Hindlimb muscle (tissue), 1 donor: ENCODE measurements at places on chromosomes 1 and 21. TPM values are rescaled to one million over a fixed set of nuclear protein-coding genes. Genes with fewer than 3 reads are reported as not detected.

EDN2 gene
- 0.80 TPM for polyA plus RNA-seq

KCNE2 gene
- polyA plus RNA-seq: 0.75 TPM

C1orf74 gene
- 2.8 TPM for polyA plus RNA-seq

PRAMEF27 gene
- polyA plus RNA-seq: not detected

OR6N2 gene
- polyA plus RNA-seq: not detected

CR2 gene
- 0.08 TPM for polyA plus RNA-seq

- DNase-seq: peak; percentile 75
These were observed 47.8 kb upstream of the ECE1 start for GRCh38 chr1:21337928-21338572.

GRCh38 chr1:6269720-6270400, 9.0 kb upstream of the GPR153 start:
- DNase-seq: no peak

GRCh38 chr1:208002672-208003071, 91.7 kb upstream of the CD34 start:
- DNase-seq: no peak

GRCh38 chr21:34743831-34744230, 75.0 kb downstream of the CLIC6 start:
- DNase-seq: peak; percentile 12

DNA sequence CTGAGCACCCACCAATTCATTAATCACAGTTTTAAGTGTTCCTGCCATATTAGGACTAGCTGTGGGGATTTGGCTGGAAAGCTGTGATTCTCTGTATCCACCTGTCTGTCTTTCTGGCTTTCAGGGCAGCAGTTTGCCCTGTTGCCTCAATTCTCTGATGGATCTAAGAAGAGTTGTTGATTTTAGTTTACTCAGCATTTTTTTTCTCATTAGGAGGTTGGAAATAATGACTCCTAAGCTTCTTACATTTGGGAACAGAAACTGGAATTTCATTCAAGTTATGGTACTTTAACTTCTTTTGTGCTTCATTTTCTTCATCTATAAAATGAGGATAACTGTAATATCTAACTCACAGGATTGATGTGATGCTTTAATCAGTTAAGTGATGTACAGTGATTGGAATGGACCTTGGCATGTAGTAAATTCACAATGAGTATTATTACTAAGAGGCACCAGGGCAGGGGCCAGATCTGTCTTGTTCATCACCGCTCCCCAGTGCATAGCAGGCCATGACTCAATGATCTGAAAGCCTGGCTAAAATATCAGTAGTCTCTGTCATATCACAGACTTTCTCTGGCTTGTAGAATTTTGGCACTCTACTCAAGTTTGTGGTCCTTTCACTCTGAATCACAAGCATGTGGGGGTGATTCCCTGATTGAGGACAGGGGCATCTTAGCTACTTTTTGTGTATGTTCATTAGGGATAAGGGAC, 51.4 kb upstream of the GREM2 start:
- DNase-seq: no peak

DNA sequence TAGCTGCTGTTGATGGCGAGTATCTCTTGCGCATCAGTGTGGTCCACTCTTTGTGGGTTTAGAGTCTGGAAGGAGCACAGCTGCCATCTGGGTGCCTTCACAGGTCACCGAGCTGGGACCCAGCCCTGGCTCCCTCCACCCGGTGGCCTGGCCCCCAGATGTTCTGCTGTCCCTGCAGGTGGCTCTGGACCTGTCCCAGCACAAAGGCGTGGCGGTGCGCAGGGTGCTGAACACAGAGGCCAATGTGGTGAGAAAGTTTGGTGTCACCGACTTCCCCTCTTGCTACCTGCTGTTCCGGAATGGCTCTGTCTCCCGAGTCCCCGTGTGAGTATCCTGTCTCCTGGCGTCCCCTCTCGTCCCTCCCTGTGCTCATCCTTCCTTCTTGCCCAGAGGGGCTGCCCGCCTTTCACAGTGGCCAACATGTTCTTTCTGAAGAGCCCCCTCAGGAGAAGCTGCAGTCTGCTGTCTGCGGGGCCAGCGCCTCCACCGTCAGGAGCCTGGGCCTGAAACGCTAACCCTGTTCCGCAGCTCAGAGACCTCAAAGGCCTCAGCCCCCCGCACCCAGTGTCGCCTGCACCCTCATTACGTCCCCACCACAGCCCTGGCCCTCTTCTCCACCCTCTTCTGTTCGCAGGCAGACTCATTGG, 27.4 kb downstream of the QSOX1 start:
- DNase-seq: no peak

GRCh38 chr1:78032996-78033796, 12.6 kb upstream of the GIPC2 start:
- no peak for DNase-seq

- no peak for DNase-seq
These were observed 2.3 kb upstream of the CD55 start for GRCh38 chr1:207319199-207319598.

DNA sequence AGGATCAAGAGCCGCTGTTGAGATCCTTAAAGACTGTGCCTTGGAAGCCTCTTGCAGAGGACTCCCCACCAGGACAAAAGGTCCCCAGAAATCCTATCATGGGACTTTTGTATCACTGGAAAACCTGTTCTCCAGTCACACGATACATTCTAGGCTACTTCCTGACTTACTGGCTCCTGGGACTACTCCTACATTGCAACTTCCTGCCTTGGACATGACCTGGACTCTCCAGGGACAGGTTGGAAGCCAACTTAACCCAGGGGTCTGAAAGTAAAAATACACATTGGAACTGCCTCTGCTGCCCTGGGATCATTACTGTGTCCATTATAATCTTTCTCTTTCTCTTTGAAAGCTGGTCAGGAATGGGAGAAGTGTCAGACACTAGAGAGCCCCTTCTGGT, 9.9 kb downstream of the PIGV start:
- DNase-seq: no peak

DNA sequence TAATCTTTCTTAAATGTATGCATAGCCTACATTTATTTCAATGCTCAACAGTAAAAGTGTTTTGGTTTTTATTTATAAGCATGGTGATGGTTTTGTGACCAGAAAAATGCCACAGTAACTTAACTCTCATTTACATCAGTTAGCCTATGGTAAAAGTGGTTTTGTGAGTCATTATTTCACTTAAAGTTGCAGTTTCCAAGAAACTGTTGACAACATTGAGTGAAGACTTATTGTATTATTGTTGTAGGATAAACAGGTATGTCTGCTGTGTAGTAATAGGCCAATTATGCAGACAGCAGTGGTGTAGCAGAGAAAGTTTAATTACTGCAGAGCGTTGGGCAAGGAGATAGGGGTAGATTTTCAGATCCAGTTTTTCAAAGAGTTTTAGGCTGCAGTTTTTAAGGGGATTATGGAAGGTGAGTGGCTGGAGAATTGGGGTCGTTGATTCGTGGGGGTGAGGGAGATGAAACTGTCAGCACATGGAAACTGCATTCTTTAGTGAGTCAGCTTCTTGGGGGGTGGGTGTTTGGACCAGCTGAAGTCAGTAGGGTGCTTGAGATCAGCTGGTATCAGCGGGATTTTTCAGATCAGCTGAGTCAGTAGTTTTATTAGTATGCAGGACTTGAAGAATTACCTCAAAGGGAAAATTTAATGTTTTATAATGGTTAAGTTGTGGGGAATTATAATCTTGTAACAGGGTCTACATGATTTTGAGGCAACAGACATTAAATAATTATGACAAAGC, 168.7 kb upstream of the FMN2 start:
- DNase-seq: no peak

- DNase-seq: no peak
These were observed 2.7 kb downstream of the DISP1 start for GRCh38 chr1:222817529-222817928.

- DNase-seq: no peak
These were observed 41.2 kb upstream of the CFAP298 start for GRCh38 chr21:32653326-32653901.
